ENCODE measurements at places on chromosomes 16 and 17.

DNA sequence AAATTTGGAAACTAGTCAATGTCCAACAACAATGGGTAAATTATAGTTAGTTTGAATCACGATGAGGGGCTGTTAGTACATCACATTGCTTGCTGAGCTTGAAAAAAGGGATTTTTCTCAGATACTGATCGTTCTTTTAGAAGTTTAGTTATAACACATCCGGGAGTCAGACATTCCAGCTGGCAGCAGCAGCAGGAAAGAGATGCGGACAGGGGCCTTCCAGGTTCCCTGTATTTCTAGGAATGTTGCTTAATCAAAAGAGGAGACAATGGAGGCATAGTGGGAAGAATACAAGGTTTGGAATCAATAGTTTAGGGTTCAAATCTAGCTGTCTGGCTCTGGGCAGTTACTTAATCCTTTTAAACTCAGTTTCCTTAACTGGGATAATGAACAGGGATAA lies 27.8 kb downstream of the CDK5R1 start:
- no peak for DNase-seq

DNA sequence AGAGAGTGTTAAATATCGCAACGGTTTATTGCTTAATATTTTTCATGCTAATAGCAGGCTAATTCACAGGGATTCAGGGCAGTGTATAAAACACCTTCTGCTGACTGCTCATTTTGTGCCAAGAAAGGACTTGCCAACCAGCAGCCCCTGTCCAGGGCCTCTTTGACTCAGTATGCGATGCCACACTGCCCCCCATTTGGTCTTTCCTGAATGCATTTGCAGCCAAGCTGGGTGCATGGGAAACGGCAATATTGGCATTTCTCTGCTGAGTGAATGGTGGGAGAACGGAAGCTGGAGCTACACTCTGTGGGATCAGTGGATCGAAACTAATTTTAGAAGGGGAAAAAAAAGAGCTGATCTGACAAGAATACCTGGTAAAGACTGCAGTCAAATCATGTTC lies 152.9 kb upstream of the C16orf82 start:
- no peak for DNase-seq

GRCh38 chr17:41962768-41963434 lies 3.7 kb upstream of the CNP start:
- peak; percentile 84 for DNase-seq

DNA sequence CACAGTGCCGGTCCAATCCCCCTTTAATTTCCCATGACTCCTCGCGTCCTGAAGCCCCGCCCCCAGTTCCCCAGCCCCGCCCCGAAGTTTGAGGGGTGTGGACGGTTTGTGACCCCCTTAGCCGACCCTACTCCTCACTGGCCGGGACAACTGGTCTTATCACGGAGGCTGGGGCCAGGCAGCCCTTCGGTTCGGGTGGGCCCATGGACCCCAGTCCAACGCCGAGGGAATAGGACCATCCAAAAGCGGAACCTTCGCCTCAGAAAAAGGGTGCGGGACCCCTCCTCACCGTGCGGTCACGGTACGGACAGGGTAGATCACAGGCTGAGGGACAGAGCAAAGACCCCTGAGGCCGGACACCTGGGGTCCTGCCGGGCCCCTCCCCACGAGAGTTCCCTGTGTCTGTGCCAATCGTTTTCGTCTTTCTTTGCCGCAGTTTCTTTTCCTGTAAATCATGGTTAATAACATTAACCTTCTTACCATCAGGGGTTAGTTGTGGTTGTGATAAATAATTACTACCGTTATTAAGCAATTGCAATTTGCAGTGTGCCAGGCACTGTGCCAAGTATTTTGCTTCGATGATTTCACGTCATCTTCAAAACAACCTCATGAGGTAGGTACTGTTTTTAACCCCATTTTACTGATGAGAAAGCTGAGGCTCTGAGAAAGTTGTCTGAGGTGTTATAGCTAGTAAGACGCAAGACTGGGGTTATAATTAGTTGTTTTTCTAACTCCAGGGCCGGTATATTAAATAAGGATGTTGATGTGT lies 543 bp downstream of the TMUB2 start:
- no peak for DNase-seq

GRCh38 chr17:66018786-66019185 lies 173.1 kb downstream of the CEP112 start:
- DNase-seq = no peak

GRCh38 chr17:31845291-31845690 lies 13.8 kb downstream of the COPRS start:
- no peak for DNase-seq

All from natural killer cell (primary cell).